GM04503 (cell line): ENCODE measurements at places on chromosomes 1 and 21.
A peak's percentile ranks its signal among the peaks of the same experiment; 100 is the strongest.

DNA sequence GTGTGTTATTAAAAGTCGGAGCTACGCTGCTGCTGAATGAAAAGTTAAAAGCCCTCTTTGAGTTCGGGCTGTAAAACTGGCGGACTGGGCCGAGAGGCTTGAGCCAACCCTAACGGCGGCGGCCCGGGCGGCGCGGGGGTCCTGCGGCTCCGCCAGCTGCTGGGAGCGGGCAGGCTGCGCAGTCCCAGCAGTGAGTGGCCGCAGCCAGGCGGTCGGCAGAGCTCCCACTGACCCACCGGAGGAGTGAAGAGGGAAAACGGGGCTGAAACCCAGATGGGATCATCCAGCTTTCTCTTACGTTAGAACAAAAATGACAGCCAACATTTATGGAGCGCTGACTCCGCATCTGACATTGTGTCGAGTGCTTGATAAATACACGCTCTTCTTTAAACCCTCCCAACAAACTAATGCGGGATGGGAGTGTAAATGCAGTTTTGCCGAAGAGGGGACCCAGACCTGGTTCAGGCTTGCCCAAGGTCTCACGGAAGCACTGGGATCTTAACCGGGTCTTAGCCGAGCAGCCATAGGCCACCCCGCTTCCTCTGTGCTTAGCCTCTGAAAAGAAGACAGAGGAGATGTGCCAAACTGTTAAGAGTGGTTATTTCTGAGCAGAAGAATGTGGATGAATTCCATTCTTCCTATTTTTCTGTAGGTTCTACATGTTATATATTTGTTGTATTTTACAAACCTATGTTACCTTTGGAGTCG lies 3.5 kb downstream of the GRHL3 start:
- no peak for DNase-seq

GRCh38 chr1:53945433-53946251 lies at the start of gene IFT25:
IFT25 (minus strand) TSS chr1:53945699; CDS start chr1:53940082, 5,617 bp downstream.
- DNase-seq, result peak; percentile 72

DNA sequence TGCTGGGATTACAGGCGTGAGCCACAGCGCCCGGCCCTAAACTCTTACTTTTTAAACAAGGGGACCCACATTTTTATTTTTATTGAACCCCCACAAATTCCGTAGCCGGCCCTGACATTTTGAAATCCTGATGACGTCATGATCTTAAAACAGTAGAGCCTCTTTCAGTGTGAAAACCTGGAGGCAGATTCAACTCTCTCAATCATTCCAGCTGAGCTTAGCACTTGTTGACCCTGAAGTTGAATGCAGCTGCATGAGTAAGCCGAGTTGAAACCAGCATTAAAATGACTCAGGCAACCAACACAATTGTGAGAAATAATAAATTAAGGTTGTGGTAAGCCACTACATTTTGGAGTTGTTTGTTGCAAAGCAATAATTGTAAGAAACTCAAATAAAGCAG lies 93.9 kb upstream of the ADGRL4 start:
- DNase-seq, result peak; percentile 47

GRCh38 chr1:110113551-110113950 lies 1.3 kb downstream of the UBL4B start:
- no peak for DNase-seq
